Fibroblast of skin of right biceps (primary cell): ENCODE measurements at places on chromosomes 7 and 10.

DNA sequence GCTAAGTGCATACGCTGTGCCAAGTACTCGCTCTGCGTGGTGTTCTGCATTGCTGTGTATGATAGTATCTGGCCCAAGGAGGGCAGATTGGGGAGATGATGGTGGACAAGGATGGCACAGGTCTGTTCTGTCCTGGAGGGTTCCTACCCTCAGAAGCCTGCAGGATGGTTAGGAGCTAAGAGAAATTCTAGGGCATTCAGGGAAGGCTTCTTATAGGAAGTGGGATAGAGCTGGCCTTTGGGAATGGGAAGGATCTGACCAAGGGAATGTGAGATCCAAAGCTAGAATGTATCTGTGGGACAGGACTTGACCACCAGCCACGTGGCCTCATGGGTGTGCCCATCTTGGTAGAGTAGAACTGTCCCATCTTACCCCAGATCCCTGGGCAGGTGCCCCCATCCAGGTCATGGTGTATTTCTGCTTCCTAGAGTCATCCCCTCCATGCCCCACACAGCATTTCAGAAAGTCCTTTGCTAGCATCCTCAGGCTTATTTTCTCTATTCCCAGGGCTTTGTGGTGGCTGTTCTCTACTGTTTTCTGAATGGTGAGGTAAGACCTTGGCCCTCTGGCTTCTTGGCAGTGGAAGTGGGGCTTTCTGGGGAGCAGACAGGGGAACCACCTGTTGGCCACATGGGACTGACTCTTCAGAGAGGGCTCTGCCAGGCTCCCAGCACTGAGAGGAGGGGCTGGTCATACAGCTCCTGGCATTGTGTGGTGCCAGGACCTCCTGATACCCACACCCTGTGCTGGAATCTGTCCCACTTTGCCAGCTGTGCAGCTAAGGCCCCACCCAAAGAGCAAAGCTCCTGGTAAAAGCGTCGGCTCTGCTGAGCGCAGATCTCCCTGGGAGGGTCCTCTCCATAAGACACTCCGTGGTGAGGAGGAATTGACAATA lies 52.5 kb downstream of the ADCYAP1R1 start:
- DNase-seq, result no peak

DNA sequence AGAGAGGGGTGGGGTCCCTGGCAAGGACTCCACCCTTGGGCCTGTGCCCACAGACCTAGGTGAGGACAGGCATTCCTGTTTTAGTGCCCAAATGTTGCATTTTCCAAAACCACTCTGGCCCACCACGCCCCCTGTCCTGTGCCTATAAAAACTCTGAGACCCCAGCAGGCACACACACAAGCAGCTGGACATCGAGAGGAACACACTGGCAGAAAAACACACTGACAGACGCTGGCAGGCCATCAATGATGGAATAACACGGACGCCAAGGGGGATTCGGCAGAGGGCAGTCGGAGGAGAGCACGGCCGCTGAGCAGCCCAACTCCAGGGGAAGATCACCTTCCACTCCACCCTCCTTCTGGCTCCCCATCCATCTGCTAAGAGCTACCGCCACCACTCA lies 386.9 kb upstream of the AUTS2 start:
- no peak for DNase-seq

GRCh38 chr7:37440738-37441385 lies 7.8 kb downstream of the ELMO1 start:
- DNase-seq, result no peak

GRCh38 chr10:43060291-43060690 lies 16.6 kb upstream of the RET start:
- DNase-seq, result no peak

- no peak for DNase-seq
These were observed 86.5 kb downstream of the PROSER2 start for GRCh38 chr10:11909618-11910017.

GRCh38 chr7:45191396-45191795 lies 33.8 kb downstream of the RAMP3 start:
- DNase-seq, result no peak

GRCh38 chr7:93516834-93517233 lies 57.7 kb downstream of the CALCR start:
- DNase-seq, result no peak

- DNase-seq, result no peak
These were observed 3.0 kb downstream of the FKBP14 start for GRCh38 chr7:30023524-30023923.

GRCh38 chr7:23098029-23098428 lies 7.6 kb upstream of the KLHL7 start:
- no peak for DNase-seq

GRCh38 chr10:86109421-86109820 lies 257.2 kb downstream of the GRID1 start:
- no peak for DNase-seq

DNA sequence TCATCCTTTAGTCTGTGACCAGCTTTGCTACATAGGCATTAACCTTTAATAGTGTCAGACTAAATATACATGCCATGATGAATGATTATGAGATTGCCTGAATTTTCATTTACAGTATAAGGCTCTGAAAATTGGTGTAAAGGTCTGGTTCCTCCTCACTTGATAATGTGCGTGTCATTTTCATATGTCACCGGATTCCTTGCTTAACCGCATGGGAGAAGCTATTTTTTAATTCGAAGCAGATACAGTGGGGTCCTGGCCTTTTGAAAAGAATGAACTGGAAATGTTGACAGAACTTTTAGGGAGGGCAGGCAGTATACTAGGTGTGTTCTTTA lies 192.4 kb upstream of the SH2B2 start:
- peak; percentile 87 for DNase-seq

DNA sequence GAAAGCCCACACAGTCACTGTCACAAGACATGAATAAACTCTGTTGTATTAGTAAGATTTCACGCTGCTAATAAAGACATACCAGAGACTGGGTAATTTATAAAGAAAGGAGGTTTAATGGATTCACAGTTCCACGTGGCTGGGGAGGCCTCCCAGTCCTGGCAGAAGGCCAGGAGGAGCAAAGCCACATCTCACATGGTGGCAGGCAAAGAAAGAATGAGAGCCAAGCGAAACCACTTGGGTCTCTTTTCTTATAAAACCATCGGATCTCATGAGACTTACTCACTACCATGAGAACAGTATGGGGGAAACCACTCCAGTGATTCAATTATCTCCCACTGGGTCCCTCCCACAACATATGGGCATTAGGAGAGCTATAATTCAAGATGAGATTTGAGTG lies 110.2 kb downstream of the ST8SIA6 start:
- DNase-seq, result peak; percentile 53

DNA sequence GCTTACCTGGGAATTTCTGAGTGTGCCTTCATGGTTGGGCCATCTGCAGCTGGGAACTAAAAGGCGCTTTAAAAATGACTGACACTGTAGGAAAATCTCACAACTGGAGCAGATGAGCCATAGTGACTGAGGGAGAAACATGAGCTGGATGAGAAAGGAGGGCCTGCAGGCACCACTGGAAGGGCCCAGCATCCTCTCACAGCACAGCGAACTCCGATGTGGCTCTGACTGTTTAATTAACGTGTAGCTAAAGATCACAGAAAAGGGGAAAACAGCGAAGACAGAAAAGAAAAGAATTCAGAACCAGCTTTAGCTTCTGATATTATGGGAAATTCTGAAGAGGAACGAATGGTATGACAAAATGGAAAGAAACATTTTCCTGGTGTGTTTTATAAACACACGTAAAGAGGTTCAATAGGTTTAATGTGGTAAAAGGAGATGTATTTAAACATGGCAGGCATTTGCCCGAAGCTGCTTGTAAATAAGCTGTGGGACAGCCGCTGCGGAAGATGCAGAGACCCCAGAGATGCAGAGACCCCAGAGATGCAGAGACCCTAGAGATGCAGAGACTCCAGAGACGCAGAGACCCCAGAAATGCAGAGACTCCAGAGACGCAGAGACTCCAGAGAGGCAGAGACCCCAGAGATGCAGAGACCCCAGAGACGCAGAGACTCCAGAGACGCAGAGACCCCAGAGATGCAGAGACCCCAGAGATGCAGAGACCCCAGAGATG lies 534.3 kb downstream of the PTPRN2 start:
- no peak for DNase-seq

GRCh38 chr10:3774814-3775695 lies 10.0 kb downstream of the KLF6 start:
- peak; percentile 95 for DNase-seq

DNA sequence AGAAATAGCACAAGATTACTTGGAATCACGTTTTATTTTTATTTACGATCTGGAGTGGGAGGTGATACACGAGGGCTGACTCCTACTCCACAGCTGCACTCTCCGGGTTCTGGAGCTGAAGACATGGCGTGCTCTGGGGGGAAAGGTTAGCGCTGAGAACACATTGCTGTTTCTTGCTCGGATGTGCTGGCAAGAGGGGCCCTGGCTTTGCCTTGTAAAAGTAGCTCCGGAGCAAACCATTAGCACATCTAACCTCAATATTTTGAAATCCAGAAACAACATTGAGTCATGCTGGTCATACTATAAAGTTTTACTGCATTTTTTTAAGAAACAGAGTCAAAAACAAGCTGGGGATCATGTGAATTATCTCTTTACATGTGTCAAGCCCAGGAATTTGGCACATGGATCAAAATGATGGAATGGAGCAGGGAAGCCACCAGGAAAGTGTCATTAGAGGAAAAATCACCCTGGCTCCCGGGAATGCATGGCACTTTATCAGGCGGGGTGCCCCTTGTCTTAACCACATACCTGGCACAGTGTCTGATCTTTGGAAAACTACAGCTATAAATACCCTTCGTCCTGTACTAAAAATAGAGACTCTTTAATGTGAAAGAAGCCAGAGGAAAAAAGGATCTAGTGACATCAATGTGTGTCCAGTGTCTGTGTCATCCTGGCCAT lies 31.6 kb upstream of the LYZL1 start:
- peak; percentile 85 for DNase-seq

GRCh38 chr7:95957510-95957909 lies 185.2 kb downstream of the DYNC1I1 start:
- no peak for DNase-seq

DNA sequence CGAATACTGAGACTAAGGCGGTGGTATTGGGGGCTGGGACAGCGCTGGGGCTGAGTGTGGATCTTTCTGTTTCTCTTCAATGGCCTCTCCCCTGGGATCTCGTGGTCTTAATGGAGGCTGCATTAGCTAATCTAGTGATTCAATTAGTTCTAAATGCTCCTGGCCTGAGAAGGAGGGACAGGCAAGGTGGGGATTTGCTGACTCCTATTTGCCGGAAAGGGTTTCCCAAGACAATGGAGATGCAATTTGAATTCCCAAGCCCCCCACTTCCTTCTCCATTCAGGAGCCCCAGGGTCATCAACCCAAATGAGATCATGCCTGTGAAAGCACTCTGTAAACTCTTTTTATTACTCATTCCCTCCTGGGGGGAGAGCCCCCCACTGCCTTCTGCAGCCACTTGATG lies 111.7 kb upstream of the PLXNA4 start:
- no peak for DNase-seq

DNA sequence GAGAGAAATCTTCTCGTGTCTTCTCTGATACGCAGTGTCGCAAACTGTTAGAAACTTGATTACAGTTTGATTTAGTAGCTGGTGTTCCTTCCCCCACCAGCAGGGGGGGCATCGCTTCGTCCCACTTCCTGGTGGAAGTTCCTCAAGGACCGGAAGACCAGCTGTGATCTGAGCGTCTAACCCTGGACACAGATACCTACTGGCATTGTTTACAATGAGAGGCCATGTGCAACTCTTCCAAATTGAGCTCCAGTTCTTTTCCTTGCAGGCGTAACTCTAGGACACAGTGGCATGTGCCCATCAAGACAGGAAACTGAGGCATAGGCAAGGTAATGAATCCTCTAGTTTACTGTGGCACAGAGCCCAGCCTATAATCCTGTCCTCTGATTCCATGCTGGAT lies 219.0 kb downstream of the CCDC3 start:
- peak; percentile 32 for DNase-seq

DNA sequence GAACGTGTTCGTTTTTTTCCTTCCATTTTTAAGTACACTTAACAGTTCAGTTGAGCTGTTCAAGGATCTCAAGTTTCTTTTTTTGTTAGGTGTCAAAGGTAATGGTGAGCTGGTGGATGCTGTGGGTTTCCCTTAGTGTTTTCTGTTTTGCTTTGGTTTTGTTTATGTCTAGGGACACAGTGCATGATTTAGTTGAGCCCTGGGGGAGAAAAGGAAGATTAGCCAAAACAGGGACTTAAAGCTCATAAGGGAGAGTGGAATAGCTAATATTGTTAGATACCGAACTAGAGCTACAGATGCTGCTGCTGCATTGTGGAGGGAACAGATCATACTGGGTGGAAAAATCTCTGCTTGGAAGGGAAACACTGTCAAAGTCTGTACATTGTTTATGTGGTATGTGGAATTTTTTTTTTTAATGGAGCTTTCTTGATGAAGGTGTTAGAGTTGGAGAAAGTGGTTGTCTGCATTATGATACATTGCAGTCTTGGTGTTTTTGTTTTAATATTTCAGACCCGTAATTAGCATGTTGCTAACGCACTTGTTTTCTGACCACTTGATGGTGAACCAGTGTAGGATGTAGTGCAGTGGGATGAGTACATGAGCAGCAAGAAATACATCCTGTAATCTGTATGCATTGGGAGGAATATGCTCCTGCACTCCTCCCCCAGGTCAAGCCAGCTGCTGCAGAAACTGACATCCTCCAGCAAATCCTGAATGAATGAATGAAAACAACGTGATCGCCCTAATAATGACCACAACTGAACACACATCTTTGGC lies 2.1 kb downstream of the GLCCI1 start:
- DNase-seq, result no peak
